Thymus (tissue), 14 donors: ENCODE measurements at places on chromosomes 6 and 20. TPM values are rescaled to one million over a fixed set of nuclear protein-coding genes. Genes with fewer than 3 reads are reported as not detected.

Gene CCR6
- 2.1 TPM for polyA plus RNA-seq

DNA sequence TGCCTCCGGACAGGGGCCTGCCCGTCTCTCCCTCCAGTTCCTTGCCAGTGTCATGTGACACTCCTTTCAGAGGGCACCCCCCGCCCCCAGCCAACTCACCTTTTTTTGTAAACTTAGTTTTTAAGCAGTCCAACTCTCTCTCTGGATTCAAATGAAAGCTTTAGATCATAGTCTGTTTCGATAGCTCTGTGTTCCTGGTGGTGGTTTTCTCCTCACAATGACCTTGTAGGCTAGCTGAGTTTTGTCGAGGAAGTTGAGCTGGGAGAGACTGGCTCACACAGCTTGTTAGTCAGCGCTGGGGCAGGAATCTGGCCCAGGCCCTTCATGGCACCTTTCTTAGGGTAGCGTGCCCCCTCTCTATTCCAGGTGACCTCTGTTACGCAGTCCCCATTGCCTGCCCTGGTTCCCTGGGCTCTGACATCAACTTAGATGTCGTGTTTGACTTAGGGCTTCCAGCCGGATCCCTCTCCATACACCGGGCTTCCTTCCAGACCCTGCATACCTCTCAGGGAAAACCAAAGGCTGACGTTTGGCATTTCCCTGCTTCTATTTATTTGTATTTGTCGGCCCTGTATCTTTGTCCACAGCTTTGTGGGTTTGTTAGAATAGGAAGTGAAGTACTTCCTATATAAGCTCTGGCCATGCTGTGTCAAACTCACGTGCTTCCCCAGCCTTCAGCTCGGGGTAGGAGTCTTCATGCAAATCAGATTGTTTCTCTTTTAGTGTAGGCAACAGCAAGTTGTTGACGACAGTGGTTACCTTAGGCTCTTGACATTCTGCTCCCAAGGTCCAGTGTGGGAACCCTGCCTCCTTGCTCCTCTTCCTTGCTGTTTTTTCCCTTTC lies 12.7 kb downstream of the IGF2R start:
- peak; percentile 48 for DNase-seq

- DNase-seq, result no peak
Measured at GRCh38 chr6:24858177-24858653, 59.5 kb upstream of the ARMH2 start.

GRCh38 chr6:38209371-38210260 lies 390.1 kb downstream of the ZFAND3 start:
- peak; percentile 6 for DNase-seq
